ENCODE measurements at places on chromosomes 5 and 9.
A peak's percentile ranks its signal among the peaks of the same experiment; 100 is the strongest.

DNA sequence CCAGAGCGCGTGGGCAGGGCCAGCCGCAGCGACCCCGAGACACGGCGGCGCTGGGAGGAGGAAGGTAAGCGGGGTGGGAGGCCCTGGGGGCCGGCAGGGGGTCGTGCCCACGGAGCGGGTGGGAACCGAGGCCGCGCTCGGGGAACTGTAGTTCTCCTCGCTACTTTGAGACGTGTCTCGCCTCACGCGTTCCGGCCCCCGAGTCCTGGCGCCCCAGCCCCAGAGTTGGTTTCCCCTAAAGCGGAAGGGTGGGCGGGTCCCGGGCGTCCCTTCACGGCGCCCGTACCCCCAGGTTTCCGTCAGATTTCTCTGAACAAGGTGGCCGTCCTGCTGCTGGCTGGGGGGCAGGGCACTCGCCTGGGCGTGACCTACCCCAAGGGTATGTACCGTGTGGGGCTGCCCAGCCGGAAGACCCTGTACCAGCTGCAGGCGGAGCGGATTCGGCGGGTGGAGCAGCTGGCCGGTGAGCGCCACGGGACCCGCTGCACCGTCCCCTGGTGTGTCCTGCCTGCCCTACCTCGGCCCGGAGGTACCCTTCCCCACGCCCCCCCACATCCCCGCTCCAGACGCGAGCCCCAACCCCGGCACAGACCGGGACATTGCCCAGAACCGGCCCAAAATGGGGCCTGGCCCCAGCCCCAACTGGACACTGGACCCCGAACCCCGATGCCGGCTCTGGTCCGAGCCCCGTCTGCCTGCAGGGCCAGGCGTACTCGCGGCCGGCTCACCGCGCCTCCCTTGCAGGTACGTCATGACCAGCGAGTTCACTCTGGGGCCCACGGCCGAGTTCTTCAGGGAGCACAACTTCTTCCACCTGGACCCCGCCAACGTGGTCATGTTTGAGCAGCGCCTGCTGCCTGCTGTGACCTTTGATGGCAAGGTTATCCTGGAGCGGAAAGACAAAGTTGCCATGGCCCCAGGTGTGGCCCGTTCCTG is 709 bp downstream of the UAP1L1 start:
- no peak for DNase-seq

DNA sequence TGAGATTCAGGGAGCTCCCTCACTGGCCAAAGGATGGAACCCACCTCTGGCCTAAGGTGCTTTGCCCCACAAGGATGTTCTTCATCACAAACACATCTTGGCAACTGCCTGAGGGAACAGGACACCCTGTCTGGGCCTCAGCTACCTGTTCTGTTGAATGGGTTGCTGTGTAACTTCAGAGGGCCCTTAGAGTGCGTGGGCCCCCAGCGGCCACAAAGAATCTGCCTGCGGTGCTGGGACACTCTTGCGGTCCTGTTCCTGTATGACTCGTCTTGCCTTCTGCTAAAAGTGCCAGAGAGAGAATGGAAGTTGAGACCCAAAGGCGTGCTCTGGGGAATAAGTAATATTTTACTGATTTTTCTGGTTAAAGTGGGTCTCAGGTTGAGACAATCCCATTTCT is 14.1 kb upstream of the RPL26L1 start:
- no peak for DNase-seq

DNA sequence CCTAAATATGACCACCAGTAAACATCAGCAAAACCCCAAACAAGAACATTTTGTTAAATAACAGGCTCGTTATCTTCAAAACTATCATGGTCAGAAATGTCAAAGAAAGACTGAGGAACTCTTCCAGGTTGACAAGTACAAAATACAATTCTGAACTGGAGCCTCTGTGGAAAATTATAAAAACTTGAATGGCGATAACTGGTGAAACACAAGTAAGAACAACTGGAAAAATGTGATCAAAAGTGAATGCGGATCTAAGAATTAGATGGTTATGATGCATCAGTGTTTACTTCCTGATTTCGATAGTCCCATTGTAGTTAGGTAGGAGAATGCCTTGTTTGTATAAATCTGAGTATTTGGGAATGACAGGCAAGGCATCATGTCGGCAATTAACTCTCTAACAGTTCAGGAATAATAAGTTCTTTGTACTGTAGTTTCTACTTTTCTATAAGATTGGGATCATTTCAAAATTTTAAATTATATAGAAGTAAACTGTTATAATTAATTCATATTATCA is 740.2 kb upstream of the DMAC1 start:
- no peak for DNase-seq

- DNase-seq: peak; percentile 47
These were observed 3.2 kb downstream of the RBM18 start for GRCh38 chr9:122261469-122261881.

GRCh38 chr5:123208668-123209501 is 119.8 kb downstream of the PRDM6 start:
- no peak for DNase-seq

GRCh38 chr9:114300153-114300845 is 22.6 kb upstream of the ORM1 start:
- DNase-seq: no peak

GRCh38 chr5:14156290-14156649 is 13.1 kb downstream of the TRIO start:
- DNase-seq: no peak

- DNase-seq: no peak
These were observed 15.6 kb upstream of the NREP start for GRCh38 chr5:111772456-111773122.

- no peak for DNase-seq
These were observed 12.9 kb downstream of the MTRR start for GRCh38 chr5:7881816-7882215.
